ENCODE measurements at places on chromosomes 2 and 18. TPM values are rescaled to one million over a fixed set of nuclear protein-coding genes. Genes with fewer than 3 reads are reported as not detected.

Gene ATP8B1
- total RNA-seq: 103 TPM

Gene ABCG5
- total RNA-seq: not detected

GRCh38 chr2:190354003-190354690, 10.8 kb downstream of the INPP1 start:
- DNase-seq: no peak

- DNase-seq: peak; percentile 1
These were observed 178.0 kb downstream of the ASXL3 start for GRCh38 chr18:33755931-33756560.

DNA sequence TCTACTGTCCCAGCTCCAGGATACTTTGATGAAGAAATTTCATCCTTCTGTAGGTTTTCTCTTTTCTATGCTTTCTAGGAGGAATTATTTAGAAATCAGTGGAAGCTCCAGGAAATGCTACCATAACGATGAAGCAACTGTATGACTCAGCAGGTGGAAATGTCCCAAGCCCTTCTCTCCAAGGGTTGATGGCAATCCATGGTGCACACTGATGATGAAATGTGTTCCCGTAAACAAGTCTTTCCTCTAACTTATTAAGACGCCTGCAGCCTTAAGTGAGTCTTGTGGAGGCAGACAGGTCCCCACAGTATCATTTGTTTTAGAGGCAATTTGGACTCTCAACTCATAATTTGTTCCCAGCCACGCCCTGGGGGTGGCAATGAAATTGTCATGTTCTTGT, 777.6 kb upstream of the SOX11 start:
- no peak for DNase-seq

All from HFFc6 (cell line).